Iris pigment epithelial cell (primary cell): ENCODE measurements at places on chromosomes 1 and 21.
A peak's percentile ranks its signal among the peaks of the same experiment; 100 is the strongest.

DNA sequence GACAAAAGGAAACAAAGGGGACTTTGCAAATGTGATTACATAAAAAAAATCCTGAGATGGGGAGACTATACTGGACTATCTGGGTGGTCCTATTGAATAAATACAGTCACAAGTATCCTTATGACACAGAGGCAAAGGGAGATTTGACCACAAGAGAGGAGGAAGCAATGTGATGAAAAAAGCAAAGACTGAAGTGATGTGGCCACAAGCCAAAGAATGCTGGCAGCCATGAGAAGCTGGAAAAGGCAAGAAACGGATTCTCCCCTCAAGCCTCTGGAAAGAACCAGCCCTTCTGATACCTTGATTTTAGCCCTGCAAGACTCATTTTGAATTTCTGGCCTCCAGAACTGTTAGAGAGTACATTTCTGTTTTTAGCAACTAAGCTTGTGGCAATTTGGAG, 36.4 kb downstream of the OLFML2B start:
- no peak for DNase-seq

- DNase-seq, result peak; percentile 79
These were observed 52.3 kb downstream of the BCAR3 start for GRCh38 chr1:93629101-93630059.

- DNase-seq, result no peak
These were observed 31.8 kb downstream of the FBXO2 start for GRCh38 chr1:11622398-11622797.

DNA sequence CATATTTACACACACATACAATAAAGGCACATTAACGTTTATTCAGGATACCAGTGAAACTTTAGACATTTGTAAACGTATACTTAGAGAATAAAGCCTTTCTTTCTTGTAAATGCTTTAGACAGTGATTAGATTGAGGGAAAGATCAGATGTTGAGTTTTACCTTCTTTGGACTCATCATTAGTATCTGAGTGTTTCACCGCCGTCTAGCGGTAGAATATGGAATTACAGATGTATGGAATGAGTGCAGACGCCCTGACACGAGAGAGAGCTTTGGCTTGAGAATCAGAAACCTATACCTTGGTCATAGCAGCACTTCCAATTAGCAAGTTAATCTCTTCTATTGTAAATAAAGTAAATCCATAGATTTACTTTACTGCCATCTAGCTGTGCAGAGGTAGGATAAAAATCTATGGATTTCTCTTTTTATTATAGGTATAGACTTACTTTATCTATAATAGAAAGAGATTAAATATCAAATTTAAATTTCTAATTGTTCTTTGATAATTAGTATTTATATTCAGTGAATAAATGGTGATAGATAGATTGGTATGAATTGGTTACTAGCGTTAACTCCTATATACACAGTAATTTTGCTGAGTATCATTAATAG, 12.6 kb downstream of the FLG2 start:
- peak; percentile 55 for DNase-seq

- no peak for DNase-seq
These were observed 39.3 kb upstream of the HOOK1 start for GRCh38 chr1:59775480-59775879.

DNA sequence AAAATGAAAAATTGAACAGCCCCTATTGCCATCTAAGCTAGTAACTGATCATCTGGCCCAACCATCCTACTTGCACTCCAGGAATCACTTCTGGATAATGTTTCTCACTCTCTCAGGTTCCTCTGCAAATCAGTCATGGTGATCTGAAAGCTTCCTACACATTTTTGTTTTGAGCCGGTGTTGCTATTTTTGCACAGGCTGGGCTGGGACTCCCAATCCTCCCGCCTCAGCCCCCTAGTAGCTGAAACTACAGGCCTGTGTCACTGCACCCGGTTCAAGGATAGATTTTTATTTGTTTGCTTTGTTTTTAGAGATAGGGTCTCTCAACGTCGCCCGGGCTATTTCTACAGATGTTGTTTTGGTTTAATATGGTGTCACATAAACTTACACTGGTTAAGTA, 40.5 kb upstream of the HMCN1 start:
- no peak for DNase-seq

- DNase-seq, result no peak
These were observed 3.8 kb upstream of the PARS2 start for GRCh38 chr1:54768093-54768492.
